Activated T-cell treated with anti-CD3 and anti-CD28 coated beads, Interleukin-2, amount 50 U/mL, for 48 hours (primary cell): ENCODE measurements at places on chromosomes 5 and 9.
A peak's percentile ranks its signal among the peaks of the same experiment; 100 is the strongest.

- DNase-seq, result no peak
Measured at GRCh38 chr5:148978370-148979082, 84.3 kb downstream of the SH3TC2 start.

DNA sequence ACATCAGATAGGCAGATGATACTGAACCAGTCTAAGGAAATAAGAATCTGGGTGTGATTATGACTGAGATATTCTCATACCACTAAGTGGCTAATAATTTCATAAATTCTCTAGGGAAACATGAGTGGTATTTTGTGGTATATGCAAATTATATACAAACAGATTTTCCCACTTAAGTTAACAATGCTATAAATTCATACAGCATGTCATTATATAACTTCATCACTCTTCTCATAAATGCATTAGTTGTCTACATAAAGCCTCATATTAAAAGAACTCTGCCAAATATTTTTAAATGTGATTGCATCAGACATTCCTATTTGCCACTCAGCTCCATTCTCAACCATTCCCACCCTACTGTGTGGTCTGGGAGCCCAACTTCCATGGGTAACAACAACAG lies 226.5 kb downstream of the TLE1 start:
- DNase-seq, result no peak

GRCh38 chr5:79255786-79256557 lies 20.0 kb downstream of the JMY start:
- DNase-seq, result peak; percentile 40

- no peak for DNase-seq
Measured at GRCh38 chr5:57863661-57864060, 381.1 kb upstream of the ACTBL2 start.

DNA sequence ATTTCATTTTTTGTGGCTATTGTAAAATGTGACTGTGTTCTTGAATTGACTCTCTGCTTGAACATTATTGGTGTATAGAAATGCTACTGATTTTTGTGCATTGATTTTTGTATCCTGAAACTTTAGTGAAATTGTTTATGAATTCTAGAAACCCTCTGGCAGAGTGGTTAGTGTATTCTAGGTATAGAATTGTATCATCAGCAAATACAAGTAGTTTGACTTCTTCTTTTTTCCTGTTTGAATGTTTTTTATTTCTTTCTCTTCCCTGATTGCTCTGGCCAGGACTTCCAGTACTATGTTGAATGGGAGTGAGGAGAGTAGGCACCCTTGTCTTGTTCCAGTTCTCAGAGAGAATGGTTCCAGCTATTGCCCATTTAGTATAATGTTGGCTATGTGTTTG lies 88.8 kb upstream of the HMHB1 start:
- DNase-seq, result no peak

DNA sequence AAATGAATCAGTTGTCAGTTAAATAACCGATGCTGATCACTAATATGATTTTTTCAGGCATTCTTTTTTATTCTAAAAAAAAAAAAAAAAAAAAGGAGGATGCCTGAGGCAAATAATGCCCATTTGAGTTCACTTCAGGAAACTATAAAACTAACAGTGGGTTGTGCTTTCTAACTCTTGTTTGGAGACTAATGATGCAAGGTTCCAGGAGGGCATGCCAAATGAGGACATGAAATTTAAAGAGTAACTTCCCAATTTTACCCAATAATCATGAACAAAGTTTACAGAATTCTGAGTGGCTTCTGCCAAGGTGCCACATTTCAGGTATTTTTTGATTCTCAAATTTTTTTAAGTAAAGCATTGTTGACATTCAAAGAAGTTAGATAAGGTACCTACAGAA lies 41.0 kb downstream of the CEP120 start:
- DNase-seq, result no peak

- DNase-seq, result no peak
Measured at GRCh38 chr9:18555105-18555883, 81.3 kb downstream of the ADAMTSL1 start.

DNA sequence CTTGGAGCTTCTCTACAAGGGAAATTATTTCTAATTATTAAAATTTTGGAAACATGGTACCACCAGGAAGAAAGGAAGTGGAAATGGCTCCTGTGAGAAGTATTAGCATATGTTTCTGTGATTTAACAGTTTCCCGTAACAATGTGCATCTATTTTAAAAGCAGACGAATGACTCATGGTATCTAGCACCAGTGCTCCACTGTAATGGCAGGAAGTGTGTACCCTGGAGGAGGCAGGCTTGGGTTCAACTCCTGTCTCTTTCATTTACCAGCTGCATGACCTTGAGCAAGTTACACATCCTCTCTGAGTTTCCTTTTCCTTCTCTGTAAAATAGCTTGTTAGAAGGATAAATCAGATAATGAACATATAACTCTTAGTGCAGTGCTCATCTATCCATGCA lies 41.0 kb upstream of the ANGPTL2 start:
- peak; percentile 15 for DNase-seq

DNA sequence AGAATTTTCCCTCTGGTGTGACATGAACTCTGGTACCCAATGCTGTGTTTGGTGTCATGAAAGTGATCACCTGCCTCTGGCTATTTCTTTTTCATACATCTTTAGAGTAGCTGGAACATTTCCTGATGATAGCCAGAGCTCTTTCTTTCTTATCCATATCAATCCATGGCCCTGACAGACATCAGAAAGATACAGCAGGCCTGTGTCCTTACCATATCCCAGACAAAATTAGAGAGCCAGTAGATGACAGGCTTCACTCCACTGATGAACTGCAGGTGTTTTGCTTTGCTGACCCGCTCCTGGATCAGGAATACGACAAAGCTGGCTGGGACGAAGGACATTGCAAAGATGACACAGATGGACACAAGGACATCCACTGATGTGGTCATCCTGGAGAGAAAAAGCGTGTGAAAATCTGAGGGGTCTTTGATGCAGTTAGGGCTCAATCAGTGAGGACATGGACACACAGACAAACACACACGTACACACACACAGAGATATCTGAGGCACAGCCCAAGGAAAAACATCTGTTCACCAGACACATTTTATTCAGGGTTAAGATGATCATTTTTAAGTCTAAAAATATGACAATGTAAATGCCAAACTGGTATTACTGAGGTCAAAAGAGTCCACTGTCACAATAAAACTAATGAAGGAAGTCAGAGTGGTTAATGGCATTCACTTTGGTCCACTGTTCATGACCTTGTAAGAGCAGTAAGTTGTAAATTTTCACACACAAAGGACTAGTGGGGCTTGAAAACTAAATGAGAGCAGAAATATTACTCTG lies 34.5 kb downstream of the NIPSNAP3B start:
- DNase-seq, result no peak

DNA sequence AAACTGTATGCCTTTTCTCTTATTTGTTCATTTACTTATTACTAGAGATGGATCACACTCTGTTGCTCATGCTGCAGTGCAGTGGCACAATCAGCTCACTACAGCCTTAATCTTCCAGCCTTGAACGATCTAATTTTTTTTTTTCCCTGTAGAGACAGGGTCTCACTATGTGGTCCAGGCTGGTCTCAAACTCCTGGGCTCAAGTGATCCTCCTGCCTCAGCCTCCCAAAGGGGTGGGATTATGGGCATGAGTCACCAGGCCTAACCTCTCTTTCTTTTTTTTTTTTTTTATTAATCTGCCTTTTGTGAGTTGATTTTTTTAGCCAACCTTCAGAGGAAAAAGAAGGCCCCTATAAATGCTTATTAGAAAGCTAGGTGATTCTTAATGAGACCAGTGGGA lies 303.0 kb downstream of the FBXL17 start:
- no peak for DNase-seq

- no peak for DNase-seq
Measured at GRCh38 chr5:982377-983237, 26.0 kb upstream of the NKD2 start.

- DNase-seq, result no peak
Measured at GRCh38 chr5:117457656-117458055, 883.0 kb upstream of the SEMA6A start.

- DNase-seq, result no peak
Measured at GRCh38 chr9:21385131-21385670, at the start of gene IFNA2. Gene IFNA2, minus strand, starts transcription at chr9:21385398. Its CDS starts 69 bp downstream, at chr9:21385329.

- no peak for DNase-seq
Measured at GRCh38 chr5:95172659-95173058, 112.2 kb downstream of the MCTP1 start.

DNA sequence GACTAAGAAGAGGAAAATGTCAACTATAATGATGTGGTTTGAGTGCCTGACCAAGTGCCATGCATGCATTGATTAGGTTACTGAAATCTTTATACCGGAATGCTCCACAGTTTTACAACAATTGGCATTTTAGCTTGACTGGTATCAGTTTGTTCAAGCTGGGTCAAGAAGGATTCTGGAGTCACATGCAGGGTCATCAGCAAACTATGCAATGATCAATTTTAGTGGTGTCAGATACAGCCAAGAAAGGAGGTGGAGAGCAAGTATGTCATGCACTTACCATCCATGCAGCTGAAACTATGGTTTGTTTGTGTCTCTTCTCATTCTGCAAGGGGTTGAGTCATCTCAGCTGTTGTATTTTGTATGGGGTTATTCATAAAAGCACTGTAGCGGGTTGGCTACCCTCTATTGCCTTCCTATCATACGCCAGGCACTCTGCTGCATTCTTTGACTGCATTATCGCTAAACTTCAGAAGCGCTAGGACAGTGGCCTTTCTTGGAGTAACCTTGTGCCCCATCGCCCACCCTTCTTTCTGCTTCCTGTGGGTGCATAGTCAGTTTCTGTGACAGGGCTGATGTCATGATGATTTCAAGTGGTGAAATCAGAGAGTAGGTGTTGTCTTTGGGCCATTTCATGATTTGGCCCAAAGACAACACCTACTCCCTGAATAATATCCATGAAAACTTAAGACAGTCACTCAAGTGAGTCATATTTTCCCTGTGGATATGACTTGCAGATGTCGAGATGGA lies 145.4 kb downstream of the MTX3 start:
- DNase-seq, result peak; percentile 50

DNA sequence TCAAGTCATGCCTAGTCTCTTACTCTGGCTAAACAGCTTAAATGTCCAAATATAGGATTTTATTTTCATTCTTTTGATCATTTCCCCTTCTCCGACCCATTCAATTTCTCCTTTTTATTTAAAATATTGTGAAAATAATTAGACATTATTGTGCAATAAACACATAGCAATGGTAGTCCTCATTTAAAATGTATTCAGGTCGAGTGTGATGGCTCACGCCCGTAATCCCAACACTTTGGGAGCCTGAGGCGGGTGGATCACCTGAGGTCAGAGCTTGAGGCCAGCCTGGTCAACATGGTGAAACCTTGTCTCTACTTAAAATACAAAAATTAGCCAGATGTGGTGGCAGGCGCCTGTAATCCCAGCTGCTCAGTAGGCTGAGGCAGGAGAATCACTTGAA lies 26.7 kb downstream of the ADAMTS6 start:
- DNase-seq, result no peak

DNA sequence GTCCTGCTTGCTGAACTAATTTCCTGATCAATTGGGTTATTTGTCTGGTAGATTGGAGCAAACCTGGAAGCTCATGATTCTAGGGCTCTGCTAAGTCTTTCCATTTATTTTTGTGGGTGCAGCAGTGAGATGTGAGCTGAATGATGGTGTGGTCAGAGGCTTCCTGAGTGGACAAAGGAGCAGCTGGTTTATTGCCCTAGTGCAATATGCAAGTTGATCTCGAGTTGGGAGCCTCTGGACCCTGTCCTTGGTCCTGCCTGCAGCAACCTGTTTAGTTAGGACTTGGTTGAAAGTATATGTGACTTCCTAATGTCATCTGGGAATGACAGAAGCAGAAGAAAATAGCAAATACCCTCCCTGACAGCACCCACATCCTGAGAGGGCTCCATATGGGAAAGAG lies 4.2 kb upstream of the UNC5A start:
- no peak for DNase-seq

DNA sequence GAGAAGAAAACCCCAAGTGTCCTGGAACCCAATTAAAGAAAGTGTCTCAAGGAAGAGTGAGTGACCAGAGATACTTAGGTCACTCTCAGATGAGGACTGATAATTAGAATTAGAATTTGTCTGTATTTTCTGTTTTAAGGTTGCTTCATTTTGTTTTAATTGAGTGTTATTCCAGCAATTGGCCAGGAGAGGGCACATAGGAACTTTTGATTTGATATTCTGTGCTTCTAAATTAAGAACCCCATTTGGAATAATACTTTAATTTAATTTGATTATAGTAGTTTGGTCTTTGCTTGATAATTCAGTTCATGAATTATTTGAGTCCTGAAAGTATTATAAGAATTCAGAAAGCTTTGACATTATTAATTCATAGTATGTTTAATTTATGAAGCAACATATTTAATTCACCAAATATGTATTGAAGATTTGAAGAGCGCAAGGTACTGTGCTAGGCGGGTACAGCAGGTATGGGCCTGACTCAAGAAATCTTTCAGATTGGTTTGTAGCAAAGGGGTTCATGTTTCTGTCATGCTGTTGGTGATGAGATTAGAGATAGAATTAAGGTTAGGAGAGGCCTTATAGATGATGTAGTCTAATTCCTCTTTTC lies 4.9 kb downstream of the MRPL22 start:
- no peak for DNase-seq

GRCh38 chr5:181045316-181045715 lies 5.2 kb downstream of the BTNL9 start:
- DNase-seq, result no peak

- peak; percentile 39 for DNase-seq
Measured at GRCh38 chr9:4365055-4365454, 65.2 kb upstream of the GLIS3 start.

DNA sequence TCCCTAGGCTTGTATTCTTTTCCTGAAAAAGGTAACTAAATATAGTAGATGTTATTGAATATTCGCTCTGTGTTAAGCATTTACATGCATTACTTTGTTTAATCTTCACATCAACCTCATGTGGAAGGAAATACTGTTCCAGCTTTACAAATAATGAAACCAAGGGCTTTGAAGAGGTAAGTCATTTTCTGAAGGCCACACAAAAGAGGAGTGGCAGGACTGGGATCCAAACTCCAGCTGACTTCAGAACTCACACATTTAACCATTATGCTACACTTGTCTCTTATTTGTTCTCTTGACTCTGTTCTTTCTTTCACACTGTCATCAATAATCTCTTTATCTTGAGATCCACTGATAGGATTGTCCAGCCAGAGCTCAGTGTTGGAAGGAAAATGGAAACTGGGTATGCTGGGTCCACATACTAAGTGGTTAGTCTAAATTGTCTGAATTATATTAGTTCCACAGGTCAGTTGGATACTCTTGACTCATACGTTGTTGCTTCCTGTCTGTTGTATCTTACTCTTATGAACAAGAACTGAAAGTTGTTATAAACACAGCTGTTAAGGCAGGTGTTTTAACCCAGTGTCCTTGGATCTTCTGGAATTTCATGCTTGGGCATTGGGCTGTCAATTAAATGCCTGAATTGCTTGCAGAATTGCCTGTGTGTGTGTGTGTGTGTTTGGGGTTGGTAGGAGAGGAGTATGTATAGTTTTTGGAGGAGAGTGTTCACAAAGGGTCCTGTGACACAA lies 65.6 kb downstream of the TLE4 start:
- no peak for DNase-seq

DNA sequence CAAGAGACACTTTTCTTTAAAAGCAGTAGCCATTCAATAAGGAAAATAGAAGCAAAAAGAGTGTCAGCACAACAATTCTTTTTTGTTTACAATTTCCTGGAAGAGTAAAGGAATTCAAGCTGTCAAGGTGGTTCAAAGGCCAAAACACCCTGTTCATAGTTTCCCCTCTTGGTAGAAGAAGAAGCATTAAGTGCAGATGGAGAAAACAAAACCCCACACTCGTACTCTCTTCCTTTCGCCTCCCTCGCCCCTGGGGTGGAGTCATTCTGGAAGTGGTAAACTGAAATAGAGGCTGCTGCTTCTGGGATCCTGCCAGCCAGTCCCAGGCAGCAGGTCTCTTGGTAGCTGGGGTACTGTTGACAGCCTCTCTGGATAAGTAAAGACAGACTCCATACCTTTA lies 105.0 kb downstream of the ANKRD55 start:
- DNase-seq, result peak; percentile 52
